Heart left ventricle (tissue), 16 donors: ENCODE measurements at places on chromosomes 4 and X. TPM values are rescaled to one million over a fixed set of nuclear protein-coding genes. Genes with fewer than 3 reads are reported as not detected.

DNA sequence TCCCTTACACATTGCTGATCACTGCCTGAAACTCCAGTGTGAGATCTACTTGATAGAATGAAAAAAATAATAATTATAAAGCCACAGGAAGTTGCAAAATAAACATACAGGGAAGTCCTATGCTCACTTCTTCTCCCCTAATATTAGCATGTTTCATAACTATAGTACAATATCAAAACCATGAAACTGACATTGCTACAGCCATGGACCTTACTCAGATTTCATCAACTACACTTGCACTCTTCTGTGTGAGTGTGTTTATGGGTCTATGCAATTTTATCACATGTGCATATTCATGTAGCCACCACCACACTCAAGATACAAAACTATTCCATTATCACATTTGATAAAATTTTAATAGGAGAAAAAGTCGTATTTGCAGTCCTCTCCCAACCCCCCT lies 57.3 kb downstream of the SPINK2 start:
- H3K4me1 ChIP-seq = no peaks in the 10 kb centered on the region
- no peaks in the 10 kb centered on the region for H3K36me3 ChIP-seq

The UCHL1 gene
- 10.3 TPM for polyA plus RNA-seq

The NPNT gene
- 32.7 TPM for polyA plus RNA-seq

GRCh38 chr4:5783486-5783885 lies 72.5 kb downstream of the EVC start:
- H3K4me1 ChIP-seq = no peaks in the 10 kb centered on the region
- no peak overlapping the region for H3K27ac ChIP-seq
- H3K4me3 ChIP-seq = no peak overlapping the region
- no peaks in the 10 kb centered on the region for H3K27me3 ChIP-seq
- no peak for DNase-seq
- peaks cover 6% of the 10 kb centered on the region for H3K36me3 ChIP-seq

The SYP gene
- polyA plus RNA-seq = 1.3 TPM

DNA sequence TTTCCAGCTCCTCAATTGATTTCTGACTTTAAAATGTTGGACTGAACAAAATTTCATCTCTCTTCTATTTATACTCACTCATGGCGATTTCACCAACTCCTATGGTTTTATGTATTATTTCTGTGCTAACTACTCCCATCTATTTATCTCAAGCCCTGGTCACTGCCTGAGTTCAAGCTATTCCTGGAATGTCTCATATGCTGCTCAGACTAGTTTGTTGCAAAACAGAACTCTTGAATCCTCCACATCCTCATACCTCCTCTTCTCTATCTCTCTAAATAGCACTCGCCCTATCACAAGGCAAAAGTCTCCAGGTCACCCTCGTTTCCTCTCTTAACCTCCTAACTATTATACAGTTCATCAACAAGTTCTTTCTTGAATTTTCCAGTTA lies 19.0 kb upstream of the DDX60 start:
- H3K27me3 ChIP-seq = no peaks in the 10 kb centered on the region
- H3K27ac ChIP-seq = no peak overlapping the region
- no peaks in the 10 kb centered on the region for H3K36me3 ChIP-seq
- no peak for DNase-seq
- H3K4me1 ChIP-seq = no peaks in the 10 kb centered on the region
- no peak overlapping the region for H3K4me3 ChIP-seq

The NWD2 gene
- 0.08 TPM for polyA plus RNA-seq

DNA sequence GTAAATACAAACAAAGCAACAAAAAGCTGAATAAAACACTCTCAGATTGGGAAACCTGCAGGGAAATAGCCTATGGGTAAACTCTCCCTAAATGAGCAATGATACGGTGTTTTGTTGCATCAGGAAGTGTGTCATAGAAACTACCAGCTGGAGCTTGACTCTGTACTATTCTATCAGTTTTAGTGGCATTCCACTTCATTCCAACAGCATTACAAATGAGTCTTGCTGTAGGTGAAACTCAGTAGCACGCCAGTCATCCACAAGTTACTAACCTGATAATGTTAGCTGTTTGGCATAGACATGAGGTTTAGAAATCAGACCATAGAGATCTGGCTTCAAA lies 24.9 kb downstream of the FGFBP1 start:
- no peak overlapping the region for H3K27ac ChIP-seq
- H3K27me3 ChIP-seq = no peaks in the 10 kb centered on the region
- H3K4me1 ChIP-seq = no peaks in the 10 kb centered on the region
- DNase-seq = no peak

DNA sequence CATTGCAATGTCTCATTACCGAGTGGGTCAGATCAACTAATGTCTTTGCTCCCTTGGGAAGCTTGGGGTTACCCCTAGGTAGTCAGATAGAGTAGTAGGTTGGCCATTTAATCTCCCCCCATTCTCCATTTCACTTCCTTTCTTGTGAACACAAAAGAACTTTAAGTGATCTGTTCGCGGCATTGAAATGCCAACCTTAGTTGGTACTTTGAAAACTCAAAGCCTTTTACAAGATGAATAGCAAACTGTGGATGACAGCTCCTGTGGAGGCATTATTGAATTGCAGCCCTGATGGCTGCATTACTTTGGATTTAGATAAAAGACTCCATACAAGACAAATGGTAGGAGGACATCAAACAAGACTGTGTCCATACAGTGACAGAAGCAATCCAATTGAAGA lies 469.1 kb downstream of the GBA3 start:
- H3K27me3 ChIP-seq = no peaks in the 10 kb centered on the region
- H3K36me3 ChIP-seq = no peaks in the 10 kb centered on the region
- H3K27ac ChIP-seq = no peak overlapping the region
- H3K4me1 ChIP-seq = no peaks in the 10 kb centered on the region
- H3K4me3 ChIP-seq = no peak overlapping the region

DNA sequence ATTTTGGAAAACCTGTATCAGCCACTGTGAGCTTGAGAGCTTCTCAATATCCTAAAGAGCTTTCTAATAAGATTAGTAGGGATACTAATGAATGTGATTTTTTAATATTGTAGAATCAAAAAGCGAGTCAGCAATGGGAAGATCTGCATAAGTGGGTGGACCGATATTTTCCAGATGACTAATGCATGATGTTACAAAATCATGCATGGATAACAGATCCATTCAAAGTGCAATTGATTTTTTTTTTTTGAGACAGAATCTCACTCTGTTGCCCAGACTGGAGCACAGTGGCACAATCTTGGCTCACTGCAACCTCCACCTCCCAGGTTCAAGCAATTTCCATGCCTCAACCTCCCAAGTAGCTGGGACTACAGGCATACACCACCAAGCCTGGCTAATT lies 7.3 kb upstream of the CLDN2 start:
- H3K36me3 ChIP-seq = no peaks in the 10 kb centered on the region
- no peaks in the 10 kb centered on the region for H3K27me3 ChIP-seq
- DNase-seq = no peak
- no peak overlapping the region for H3K27ac ChIP-seq
- no peak overlapping the region for H3K4me3 ChIP-seq

- DNase-seq = no peak
- no peaks in the 10 kb centered on the region for H3K4me1 ChIP-seq
- no peaks in the 10 kb centered on the region for H3K36me3 ChIP-seq
- H3K27me3 ChIP-seq = no peaks in the 10 kb centered on the region
- H3K27ac ChIP-seq = no peak overlapping the region
Observed at GRCh38 chr4:153337686-153338085, 6.8 kb upstream of the MND1 start.

DNA sequence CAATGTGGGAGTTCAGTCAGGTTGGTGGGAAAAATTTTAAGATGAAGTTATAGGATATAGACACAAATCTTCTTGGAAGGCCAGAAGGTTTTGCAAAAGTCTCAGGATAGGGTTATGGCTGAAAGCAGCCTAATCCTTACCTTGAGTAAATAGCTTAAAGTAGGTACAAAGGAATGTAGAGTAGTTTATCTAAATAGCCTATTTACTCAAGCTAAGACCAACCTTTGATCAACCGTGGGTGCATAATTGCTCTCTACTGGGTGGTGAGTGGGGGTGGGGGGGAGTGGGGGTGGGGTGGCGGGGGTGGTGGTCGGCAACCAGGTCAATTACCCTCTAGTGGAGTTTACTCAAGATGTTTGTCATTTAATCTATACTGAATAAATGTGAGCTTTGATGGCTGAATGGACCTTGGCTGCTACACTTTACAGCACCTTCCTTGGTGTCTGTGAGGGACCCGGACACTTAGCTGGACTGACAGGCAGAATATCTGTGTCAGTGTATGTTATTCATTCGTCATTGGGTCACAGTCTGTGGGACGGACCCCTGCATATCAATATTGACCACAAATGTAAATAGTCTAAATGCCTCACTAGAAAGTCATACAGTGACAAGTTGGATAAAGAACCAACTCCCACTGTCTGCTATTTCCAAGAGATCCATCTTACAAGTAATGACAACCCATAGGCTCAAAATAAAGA lies 545.7 kb upstream of the PABPC4L start:
- no peaks in the 10 kb centered on the region for H3K36me3 ChIP-seq
- H3K4me3 ChIP-seq = no peak overlapping the region
- H3K4me1 ChIP-seq = no peaks in the 10 kb centered on the region
- no peak overlapping the region for H3K27ac ChIP-seq
- H3K27me3 ChIP-seq = no peaks in the 10 kb centered on the region

The NLGN3 gene
- polyA plus RNA-seq = 0.19 TPM

The NUDT10 gene
- 0.34 TPM for polyA plus RNA-seq
